ENCODE measurements at places on chromosomes 7 and 10.

GRCh38 chr7:91051966-91052365 lies 212.3 kb upstream of the FZD1 start:
- no peaks in the 10 kb centered on the region for H3K4me1 ChIP-seq
- no peak for DNase-seq
- peaks cover 5% of the 10 kb centered on the region for H3K36me3 ChIP-seq
- H3K27me3 ChIP-seq = no peaks in the 10 kb centered on the region

GRCh38 chr10:97795886-97796285 lies 24.1 kb upstream of the SFRP5 start:
- no peak overlapping the region for H3K4me3 ChIP-seq
- no peaks in the 10 kb centered on the region for H3K36me3 ChIP-seq
- DNase-seq = no peak
- H3K27me3 ChIP-seq = no peaks in the 10 kb centered on the region
- no peaks in the 10 kb centered on the region for H3K4me1 ChIP-seq

DNA sequence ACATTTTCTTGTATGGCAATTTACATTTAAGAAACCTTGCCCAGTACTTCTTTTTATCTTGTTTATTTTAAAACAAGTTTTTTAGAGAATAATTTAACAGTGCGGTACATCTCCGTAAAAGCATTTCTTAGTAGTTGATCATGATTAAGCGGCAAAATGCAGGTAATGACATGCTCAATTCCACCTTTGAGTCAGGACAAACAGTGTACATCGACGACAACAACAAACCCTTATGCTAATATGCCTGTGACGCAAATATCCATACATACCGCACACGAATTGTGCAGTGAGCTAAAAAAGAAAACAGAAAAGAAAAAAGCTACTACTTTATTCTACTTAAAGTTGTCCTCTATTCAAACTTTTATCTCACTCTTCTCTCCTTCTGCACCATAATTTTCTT lies 1.9 kb downstream of the MAGI2 start:
- DNase-seq = no peak
- no peaks in the 10 kb centered on the region for H3K36me3 ChIP-seq
- peaks cover 5% of the 10 kb centered on the region for H3K27me3 ChIP-seq
- H3K27ac ChIP-seq = peak overlapping the region; percentile 21
- peaks cover 6% of the 10 kb centered on the region for H3K4me1 ChIP-seq

- no peak for DNase-seq
- H3K27ac ChIP-seq = no peak overlapping the region
- H3K4me1 ChIP-seq = no peaks in the 10 kb centered on the region
- H3K4me3 ChIP-seq = no peak overlapping the region
Observed at GRCh38 chr10:112265745-112266144, 17.5 kb upstream of the TECTB start.

DNA sequence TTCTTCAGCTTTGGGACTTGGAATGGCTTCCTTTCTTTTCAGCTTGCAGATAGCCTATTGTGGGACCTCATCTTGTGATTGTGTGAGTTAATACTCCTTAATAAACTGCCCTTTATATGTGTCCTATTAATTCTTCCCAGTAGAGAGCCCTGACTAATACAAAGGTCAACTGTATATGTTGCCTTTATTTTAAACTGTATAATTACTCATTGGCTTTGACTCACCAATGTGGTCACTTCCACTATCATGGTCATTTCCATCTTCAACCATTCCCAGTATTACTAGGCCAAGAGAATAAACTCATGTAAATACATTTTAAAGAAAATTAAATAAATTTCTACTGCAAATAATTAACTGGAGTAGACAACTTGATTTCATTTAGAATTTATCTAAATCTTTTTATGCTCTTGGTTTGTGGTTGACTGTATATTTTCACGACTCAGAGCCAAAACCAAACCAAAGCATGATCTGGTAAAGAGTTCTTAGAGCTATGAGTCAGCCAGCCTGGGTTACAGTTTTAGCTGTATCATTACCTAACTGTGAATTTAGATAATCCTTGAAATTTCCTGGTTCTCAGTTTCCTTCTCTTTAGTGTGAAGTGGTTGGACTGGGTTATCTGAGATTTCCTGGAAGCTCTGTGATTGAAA lies 188.4 kb downstream of the PPP1R3A start:
- DNase-seq = no peak
- H3K36me3 ChIP-seq = no peaks in the 10 kb centered on the region
- H3K27me3 ChIP-seq = no peaks in the 10 kb centered on the region
- H3K4me3 ChIP-seq = no peak overlapping the region
